ENCODE measurements at places on chromosomes 7 and 10. TPM values are rescaled to one million over a fixed set of nuclear protein-coding genes. Genes with fewer than 3 reads are reported as not detected.

The ASZ1 gene
- not detected for total RNA-seq

The HILPDA gene
- 21.7 TPM for total RNA-seq

The MYL7 gene
- total RNA-seq: not detected

The AS3MT gene
- 3.3 TPM for total RNA-seq

The C10orf67 gene
- total RNA-seq: 0.10 TPM
